ENCODE measurements at places on chromosomes 11 and 22. TPM values are rescaled to one million over a fixed set of nuclear protein-coding genes. Genes with fewer than 3 reads are reported as not detected.

DNA sequence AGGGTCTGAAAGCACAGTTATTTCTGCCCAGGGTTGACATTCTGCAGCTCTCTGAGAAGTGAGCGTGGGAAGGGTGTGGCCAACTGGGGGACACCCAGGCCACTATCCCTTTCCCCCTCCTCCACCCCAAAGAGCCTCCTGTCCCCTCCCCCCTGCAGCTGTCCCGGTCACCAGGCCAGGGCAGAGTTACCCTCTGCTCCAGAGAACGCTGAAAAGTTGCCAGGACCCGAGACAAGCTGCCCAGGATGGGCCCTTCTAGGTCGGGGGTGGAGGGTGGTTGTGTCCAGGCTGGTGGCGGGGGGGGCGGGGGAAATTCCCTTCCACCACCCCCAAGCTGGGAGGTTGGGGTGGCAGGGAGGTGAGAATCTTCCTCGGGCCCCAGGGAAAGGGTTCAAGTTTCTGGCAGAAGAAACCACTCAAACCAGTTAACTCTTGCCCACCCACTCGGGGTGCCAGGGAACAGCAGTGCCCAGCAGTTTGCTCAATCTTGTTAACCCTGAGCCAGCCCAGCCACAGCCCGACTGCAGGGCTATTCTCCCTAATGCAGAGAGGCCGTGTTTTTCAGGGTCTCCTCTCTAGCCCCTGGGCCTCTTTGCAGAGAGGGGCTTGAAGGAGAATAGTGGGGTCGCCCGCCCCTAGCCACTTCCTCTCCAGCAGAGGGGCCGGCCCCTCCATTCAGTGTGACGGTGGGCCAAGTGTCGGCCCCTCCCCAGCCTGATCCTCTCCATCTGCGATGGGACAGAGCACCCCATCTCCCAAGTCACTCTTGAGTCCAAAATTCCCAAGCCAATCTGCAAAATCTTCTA is 697 bp downstream of the LGALS1 start:
- DNase-seq, result no peak

DNA sequence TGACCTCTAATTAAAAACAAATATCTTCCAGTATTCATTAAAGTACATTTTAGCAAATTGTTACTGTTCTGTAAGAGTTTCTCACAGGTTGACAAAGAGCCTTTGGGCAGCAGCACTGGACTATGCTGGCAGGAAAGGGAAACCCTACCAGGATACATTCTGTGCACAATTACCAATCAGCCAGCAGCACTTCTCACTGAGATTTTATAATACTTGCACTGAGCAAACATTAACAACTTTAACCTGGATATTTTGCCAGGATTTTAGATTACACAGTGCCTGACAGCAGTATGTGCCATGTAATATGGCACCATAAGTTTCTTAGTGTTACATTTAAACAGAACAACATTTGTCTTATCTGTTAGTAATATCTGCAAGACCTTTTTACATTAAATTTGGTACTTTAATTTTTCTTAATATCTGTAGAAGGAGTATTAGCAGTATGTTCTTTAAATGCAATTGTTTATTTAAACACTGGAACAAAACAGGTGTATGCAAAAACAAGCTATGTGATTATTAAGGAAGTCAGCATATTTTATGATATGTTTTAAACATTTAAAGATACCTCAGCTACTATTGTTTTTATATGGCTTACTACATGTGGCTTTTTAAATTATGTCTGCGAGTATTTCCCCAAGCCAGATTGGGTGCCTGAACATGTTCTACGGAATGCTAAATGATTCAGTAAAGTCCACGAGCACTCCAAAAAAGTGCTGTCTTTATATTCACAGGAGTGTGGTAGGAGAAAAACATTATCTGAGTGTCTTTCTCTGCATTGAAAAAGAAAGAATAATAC is 699.0 kb upstream of the LUZP2 start:
- no peak for DNase-seq

DNA sequence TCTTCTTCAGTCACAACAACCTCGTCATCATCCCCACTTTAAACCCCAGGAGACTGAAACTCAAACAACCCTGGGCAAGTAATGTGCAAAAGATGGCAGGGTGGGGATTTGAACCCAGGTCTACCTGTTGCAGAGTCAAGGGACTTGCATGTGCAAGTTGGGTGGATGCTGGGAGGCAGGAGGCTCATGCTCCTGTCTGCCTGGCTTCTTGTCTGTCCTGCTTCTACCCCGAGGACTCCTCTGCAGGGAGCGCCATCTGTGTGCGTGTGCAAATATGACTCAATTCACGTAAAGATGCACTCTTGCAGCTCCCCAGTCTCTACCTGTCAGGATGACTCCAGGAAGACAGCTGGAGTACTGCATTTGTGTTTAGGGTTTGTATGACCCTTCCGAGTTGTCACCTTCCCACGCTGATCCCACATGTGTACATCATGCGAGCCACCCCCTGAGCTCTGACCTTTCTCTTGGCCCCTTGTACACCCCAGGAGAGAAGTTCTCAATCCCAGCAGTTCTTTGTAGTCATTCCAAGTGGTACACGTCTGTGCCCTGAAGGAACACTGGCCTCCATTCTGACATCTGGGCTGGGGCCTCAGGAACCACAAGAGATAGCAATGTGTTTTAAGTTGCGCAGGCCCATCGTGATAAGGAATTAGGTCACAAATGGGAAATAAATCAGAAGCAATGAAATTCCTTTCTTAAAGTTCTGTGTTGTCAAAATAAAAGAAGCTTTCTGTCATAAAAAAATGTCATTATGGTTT is 95.7 kb downstream of the CWC15 start:
- no peak for DNase-seq

GRCh38 chr11:14308114-14308896 is 50.7 kb downstream of the RRAS2 start:
- DNase-seq, result peak; percentile 67

DNA sequence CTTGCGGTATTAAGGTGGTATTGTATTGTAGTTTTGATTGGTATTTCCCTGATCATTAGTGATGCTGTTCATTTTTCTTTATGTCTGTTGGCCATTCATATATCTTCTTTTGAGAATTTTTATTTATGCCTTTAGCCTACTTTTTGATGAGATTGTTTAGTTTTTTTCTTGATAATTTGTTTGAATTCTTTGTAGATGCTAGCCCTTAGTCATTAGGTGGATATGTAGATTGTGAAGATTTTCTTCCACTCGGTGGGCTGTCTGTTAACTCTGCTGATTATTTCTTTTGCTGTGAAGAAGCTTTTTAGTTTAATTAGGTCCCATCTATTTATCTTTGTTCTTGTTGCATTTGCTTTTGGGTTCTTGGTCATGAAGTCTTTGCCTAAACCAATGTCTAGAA is 115.4 kb downstream of the VPREB1 start:
- DNase-seq, result no peak

GRCh38 chr22:44158816-44159215 is 21.9 kb upstream of the PARVG start:
- no peak for DNase-seq

DNA sequence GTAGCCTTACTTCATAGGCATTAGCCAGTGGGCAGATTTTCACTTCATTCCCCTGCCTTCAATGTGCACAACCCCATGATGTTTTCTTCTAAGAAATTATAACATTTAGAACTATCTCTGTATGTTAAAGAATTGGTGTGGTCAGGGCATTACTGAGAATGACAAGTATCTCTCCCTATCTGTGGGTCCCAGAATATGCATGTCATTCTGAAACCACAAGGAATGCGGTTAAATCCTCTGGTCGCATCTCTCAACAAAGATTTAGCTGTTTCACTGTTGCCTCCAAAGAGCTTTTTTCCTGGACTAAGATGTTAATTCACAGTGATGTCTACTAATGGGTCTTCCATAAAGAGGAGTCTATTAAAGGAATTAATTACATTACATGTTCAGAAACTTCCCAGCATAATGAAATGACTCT is 62.7 kb downstream of the LIF start:
- no peak for DNase-seq

DNA sequence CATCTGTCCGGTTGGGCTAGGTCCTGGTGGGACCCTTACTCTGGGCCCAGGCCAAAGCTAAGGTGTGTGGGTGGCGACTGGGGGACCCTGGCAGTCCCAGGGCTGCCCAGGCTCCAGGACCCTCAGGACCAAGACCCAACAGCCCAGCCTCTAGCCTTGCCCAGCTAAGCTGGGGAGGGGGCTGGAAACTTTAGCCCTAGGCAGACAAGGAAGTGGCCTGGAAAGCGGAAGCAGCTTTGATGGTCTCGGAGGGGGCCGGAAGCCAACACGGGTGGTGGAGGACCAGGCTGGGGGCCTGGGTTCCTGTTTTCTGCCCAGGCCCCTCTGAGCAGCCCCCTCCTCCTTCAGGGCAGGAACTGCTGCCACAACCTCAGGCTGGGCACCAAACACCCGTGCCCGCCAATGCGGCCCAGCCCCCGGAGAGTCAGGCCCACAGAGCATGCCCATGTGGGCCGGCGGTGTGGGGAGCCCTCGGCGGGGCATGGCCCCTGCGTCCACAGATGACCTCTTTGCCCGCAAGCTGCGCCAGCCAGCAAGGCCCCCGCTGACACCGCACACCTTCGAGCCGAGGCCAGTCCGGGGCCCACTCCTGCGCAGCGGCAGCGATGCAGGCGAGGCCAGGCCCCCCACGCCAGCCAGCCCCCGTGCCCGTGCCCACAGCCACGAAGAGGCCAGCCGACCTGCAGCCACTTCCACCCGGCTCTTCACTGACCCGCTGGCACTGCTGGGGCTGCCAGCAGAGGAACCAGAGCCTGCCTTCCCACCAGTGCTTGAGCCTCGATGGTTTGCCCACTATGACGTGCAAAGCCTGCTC is 2.8 kb downstream of the SIPA1 start:
- DNase-seq, result peak; percentile 33

GRCh38 chr11:128757886-128758612 is 64.2 kb downstream of the FLI1 start:
- DNase-seq, result no peak

DNA sequence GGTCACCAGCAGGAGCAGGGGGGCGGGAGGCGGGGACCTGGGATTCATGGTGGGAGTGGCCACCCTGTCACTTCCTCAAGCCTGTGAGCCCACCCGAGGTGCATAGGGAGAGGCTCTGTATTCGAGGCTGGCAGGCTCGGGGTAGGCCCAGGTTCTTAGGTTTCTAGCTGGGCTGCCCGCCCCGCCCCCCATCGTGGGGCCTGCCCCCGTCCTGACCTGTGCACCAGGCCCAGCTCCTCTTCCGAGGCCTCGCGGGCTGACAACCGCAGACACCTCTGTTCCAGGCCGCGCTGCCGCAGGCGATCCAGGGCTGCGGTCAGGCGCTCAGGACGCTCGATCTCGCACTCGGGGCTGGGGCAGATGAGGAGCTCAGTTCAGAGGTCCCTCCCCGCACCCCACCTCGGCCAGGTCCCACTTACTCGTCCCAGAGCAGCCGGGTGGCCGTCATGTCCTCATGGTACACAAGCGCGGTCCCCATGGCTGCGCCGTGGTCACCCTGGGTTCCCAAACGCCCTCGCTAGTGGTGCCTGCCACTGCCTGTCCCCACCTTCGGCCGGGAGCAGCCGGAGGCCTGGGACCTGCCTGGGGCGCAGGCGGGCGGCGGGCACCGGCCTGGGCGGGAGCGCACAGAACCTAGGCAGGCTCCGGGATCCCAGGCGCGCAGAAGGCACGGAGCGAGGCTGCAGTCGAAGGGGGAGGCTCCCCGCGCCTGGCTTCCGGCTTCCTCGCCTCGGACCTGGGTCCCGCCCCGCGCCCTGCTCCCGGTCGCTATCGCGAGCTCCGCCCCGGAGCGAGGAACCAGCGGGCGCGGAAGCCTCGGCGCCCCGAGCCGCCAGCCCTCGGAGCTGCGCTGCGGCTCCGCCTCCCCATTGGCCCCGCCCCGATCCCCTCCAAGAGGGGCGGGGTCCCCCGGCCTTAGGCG is at the start of gene HDAC10:
TSS of gene HDAC10 (minus strand) at position 711 of the 922 bp plus-strand sequence. CDS start at position 478, 233 bp downstream.
- peak; percentile 85 for DNase-seq

DNA sequence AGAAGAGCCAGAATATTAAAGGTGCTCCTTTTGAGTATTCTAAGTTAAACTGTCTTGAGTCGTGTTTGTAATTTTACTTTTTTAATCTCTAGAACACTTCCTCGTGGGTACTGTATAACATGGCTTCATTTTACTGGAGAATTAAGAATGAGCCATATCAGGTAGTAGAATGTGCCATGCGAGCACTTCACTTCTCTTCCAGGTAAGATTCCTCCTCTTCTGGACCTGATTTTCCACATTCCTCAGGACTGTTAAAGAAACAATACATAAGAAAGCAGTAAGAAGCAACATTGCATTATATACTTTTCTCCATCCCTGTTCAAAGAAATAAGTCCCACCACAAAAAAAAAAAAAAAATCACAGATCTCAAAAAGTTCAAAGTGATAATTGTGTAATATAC is 37.9 kb downstream of the TTC17 start:
- DNase-seq, result no peak

GRCh38 chr22:49791682-49792081 is 36.0 kb downstream of the BRD1 start:
- no peak for DNase-seq

GRCh38 chr22:26990503-26991189 is 333.3 kb downstream of the MIAT start:
- no peak for DNase-seq

Gene MIAT
- total RNA-seq, result 0.19 TPM

Gene MMP27
- total RNA-seq, result not detected

Gene C11orf86
- total RNA-seq, result not detected

Gene ABCC8
- total RNA-seq, result not detected

Gene PCNX3
- total RNA-seq, result 34.8 TPM

Gene SLC15A3
- 8.7 TPM for total RNA-seq
